ENCODE measurements at places on chromosomes 7 and 10.

- DNase-seq, result no peak
These were observed 684.3 kb upstream of the AUTS2 start for GRCh38 chr7:68914006-68914405.

- no peak for DNase-seq
These were observed 93.5 kb downstream of the WDR11 start for GRCh38 chr10:120944586-120945125.

DNA sequence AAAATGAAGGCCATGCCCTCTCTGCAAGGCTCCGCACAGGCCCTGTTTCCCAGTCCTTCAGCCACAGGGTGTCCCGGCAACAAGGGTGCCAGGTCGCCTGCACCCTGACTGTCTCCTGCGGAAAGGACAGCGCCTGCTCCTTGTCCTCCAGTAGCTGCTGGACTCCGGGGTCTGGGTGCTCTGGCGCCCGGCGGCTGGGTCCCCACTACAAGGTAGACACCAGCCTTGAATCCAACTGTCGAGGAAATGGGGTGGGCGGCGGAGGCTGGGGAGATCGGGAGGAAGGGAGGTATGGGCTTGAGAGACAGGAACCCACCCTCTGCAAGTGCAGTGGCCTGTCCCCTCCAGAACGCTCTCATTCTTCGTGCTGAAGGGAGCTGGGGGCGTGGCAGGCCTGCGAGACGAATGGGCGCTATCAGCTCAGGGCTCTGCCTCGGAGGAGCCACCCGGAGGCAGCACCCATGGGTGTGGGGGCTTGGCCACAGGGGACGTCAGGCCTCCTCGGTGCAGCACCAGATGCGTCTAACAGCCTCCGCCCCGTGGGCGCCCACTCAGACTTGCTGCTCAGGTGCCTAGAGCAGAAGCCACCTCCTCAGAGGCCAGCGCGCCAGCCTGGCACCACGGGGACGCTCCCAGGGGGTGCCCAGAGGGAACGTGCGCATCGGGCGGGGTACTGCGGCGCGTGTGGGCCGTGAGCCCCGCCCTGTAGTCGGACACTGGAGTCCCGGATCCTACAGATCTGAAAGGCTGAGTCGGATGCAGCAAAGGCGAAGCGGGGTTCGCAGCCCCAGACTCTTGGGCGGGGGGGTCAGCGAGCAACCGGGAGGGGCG, 15.6 kb downstream of the ADAM8 start:
- no peak for DNase-seq

- DNase-seq, result no peak
These were observed 269.8 kb downstream of the FZD1 start for GRCh38 chr7:91533996-91534395.

GRCh38 chr10:16545116-16545736, 23.5 kb upstream of the C1QL3 start:
- peak; percentile 57 for DNase-seq

DNA sequence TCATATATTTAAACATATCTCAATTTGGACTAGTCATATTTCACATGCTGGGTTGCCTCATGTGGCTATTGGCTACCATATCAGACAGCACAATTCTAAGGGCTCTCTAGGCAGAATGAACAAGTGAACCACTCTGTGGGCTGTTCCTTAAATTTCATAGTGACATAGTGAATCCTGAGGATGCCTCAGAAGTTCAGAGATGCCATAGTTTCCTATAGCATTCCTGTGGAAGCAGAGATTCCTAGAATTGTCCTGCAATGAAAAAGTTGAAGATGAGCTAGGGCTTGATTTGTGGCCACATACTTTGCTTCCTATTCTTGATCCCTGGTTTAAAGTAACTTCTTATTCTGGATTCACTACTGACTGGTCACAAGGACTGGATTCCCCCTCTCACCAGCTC, 35.6 kb downstream of the MKX start:
- DNase-seq, result no peak

GRCh38 chr7:96127746-96128145, 194.2 kb downstream of the SLC25A13 start:
- no peak for DNase-seq

DNA sequence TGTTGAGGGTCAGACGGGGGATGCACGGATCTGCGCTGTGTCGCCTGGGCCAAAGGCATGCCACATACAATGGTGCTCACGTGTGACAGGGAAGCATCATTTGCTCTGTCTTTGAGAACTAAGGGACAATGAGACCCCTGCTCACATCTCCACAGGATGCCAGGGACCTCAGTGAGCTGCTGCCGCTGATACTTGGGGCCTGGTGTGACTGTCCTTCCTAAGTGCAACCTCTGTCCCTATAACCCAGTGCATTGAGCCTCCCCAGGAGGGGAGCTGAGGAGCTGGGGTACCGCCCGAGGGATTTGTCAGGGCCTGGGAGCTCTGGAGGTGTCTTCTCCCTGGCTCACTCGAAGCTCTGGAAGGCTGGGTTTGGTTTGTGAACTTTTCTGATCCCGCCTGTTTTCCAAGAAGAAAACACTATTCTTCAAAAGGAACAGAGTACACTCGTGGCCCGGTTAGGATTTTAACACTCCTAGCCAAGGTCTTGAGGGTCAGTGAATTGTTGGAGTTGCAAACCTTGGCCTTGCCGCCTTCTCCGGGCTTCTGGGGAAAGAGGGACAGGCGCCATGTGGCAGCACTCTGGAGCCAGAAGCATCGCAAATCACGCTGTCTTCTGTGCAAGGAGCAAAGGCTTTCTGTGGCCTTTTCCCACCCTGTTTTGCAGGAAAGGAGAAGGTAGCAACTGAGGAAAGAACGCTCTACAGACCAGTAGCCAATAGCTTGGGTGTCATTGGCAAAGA, 26.2 kb upstream of the CTBP2 start:
- DNase-seq, result no peak

DNA sequence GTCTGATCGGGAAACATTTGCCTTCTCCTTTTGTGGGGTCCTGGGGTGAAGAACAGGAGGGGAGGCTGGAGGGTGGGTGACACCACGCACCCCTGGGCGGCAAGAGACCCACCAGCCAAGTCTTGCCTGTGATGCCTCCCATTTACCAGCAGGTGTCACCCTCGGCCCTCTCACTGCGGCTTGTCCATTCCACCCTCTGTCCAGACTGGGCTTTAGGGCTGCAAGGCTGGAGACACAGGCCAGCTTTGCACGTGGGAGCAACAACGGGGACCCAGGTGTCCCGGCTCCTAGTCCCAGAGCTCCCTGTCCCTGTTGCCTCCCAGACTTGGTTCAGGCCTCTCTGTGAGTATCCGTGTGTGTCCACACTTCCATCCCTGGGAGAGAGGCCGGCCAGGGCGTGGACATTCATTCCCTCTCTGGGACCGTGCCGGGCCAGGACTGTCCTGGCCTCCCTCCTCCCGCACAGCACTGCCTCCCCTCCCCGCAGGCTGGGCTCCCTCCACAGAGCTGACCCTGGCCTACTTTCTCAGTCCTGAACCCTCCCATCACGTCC, 36.2 kb upstream of the GTF2IRD1 start:
- peak; percentile 34 for DNase-seq

- no peak for DNase-seq
These were observed 182.8 kb upstream of the DGKB start for GRCh38 chr7:15085366-15085765.

- DNase-seq, result no peak
These were observed 103.1 kb upstream of the RHOBTB1 start for GRCh38 chr10:61047081-61047480.

GRCh38 chr7:106125417-106125816, 13.3 kb upstream of the SYPL1 start:
- no peak for DNase-seq

GRCh38 chr7:22111661-22112060, 166.0 kb upstream of the CDCA7L start:
- DNase-seq, result no peak

- DNase-seq, result peak; percentile 79
These were observed 111.5 kb downstream of the CCNY start for GRCh38 chr10:35447693-35448407.

- no peak for DNase-seq
These were observed 12.3 kb downstream of the HUS1 start for GRCh38 chr7:47967123-47967522.

DNA sequence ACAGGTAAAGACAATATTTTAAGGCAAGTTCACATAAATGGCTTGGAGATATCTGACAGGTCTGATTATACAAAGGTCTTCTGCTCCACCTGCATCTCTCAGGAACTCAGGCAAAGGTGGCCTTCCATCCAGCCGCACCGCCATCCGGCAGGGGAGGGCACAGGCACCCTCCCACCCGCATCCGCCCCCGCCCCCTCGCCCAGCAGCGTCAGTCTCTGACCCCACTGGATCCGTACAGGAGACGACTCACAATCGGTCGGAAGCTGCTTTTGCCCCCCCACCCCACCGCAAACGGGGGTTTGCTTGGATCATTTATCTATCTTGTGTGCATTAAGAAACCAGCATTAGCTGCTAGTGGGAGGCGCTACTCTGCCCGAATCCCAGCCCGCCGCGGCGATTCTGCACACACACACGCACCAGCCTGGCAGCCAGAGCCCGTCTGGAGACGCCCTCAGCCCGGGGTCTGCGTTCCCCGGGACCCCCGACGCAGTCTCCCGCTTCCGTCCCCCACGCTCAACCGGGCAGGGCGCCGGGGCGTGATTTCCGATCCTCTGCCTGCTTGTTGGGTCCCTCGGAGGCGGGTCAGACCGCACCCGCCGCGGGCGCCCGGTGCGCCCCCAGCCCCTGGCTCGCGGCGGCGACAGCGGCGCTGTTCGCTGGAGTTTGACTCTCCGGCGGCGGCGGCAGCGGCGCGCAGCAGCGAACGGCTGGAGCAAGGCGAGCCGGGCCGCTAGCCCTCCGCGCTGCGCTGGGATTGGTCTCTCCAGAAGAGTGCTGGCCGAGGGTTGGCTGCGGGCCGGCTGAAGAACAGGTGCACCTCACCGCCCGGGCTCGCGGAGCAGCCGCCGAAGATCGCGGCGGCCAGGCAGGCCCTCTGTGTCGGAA, 820 bp upstream of the NRG3 start:
- peak; percentile 65 for DNase-seq

DNA sequence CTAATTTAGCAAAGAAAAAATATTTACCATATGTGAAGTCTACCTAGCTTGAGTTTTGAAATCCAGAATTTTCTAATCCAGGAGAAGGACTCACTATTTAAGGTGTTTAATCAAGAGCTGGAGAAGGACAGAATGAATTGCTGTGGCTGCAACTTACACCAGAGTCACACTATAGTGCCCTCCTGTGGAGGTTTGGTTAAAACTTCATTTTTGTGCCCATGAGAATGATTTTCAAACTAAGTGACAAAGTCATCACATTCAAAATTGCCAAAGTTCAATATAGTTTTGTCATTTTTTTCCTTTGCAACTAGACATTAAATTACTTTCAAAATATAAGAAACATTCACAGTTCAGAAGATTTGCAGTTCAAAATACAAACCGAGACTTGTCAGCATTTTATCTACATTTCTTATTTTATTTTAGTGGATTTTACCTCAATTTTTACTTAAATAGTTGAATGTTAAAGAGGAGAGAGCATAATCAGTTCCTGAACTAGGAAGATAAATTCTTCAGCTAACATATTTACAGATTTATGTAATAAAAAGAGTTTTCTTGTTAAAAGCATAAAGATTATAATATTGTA, 70.7 kb downstream of the CABCOCO1 start:
- peak; percentile 74 for DNase-seq

GRCh38 chr7:141238596-141239243, 164.9 kb downstream of the TMEM178B start:
- no peak for DNase-seq

GRCh38 chr10:103637927-103638557, 144.5 kb downstream of the NEURL1 start:
- no peak for DNase-seq

GRCh38 chr7:32048970-32049491, 21.2 kb downstream of the PDE1C start:
- DNase-seq, result no peak

DNA sequence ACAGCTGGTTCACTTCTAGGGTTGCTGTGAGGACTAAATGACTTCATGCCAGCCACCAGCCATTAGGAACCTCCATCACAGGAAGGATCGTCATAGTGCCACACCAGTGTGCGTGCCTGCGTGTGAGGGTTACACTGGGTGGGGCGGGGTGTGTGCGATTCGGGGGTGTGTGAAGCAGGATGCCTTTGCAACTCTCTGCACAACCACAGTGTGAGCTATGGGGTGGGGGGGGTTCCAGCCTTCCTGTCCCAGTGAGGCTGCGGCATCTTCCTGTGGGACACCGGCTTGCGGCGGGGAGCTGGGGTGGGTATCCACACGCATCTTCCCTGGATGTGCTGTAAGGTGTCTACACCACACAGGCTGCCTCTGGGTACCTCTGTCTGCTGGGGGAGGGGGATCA, 6.9 kb upstream of the ELFN1 start:
- no peak for DNase-seq
